ENCODE measurements at places on chromosomes 7 and 10. TPM values are rescaled to one million over a fixed set of nuclear protein-coding genes. Genes with fewer than 3 reads are reported as not detected.

C10orf90 gene
- polyA plus RNA-seq = not detected

HTR7 gene
- polyA plus RNA-seq = 0.90 TPM

GIMAP8 gene
- 14.0 TPM for polyA plus RNA-seq

ARL5B gene
- polyA plus RNA-seq = 6.7 TPM

TCF7L2 gene
- 13.2 TPM for polyA plus RNA-seq

CALHM3 gene
- polyA plus RNA-seq = 0.13 TPM

PLPP4 gene
- 0.60 TPM for polyA plus RNA-seq

FFAR4 gene
- polyA plus RNA-seq = not detected

CCDC146 gene
- 7.4 TPM for polyA plus RNA-seq

Data from small intestine (tissue), 16 donors.